Lower leg skin (tissue), 4 donors: ENCODE measurements at places on chromosomes 4 and X. TPM values are rescaled to one million over a fixed set of nuclear protein-coding genes. Genes with fewer than 3 reads are reported as not detected.

Gene HMGN5
- 0.25 TPM for total RNA-seq

Gene PCSK1N
- total RNA-seq: 12.9 TPM

GRCh38 chrX:74389016-74389722, 32.1 kb upstream of the SLC16A2 start:
- DNase-seq: no peak

DNA sequence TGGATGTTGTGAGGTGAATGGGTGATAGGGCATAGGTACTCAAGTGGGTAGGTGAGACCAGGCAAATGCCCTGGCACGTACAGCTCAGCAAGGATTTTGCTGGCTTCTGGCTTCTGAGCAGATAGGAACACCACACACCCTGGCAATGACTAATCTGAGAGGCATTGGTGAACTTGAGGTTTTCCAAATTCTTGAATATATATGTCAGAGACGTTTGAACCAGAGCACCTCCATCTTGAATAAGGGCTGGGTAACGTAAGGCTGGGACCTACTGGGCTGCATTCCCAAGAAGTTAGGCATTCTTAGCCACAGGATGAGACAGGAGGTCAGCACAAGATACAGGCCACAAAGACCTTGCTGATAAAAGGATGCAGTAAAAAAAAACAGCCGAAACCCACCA, 204.5 kb downstream of the NLGN4X start:
- DNase-seq: no peak
